CD4-positive, alpha-beta T cell (primary cell): ENCODE measurements at places on chromosomes 2 and 18.
A peak's percentile ranks its signal among the peaks of the same experiment; 100 is the strongest.

GRCh38 chr2:123864416-123864815 lies 160.7 kb upstream of the CNTNAP5 start:
- DNase-seq, result no peak
- H3K4me3 ChIP-seq, result no peak overlapping the region
- no peaks in the 10 kb centered on the region for H3K27me3 ChIP-seq
- no peak overlapping the region for H3K27ac ChIP-seq

DNA sequence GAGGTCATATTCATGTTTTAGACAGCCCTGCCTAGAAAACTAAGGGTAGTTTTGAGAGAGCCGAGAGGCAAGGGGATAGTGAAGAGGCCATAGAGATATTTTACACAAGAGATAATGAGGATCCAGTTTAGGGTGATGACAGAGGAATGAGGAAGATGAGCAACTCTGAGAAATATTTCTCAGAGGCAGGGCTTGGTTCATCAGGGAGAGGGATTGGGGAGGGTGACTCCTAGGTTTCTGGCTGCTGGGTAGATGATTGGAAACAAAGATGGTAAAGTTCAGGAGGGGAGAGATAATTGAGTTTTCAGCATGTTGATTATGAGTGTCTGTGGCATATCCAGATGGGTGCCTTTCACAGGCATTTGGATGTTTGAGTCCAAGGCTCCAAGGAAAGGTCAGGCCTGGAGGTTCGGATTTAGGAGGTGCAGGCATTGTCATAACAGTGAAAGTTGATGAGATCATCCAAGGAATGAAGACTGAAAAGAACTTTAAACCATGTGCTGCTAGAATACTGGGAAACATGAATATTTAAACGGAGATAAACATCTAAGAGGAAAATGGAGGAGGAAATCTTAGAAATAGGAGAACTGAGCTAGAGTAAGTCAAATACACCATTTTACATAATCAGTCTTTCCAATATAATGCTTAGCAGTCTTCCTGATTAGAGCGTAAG lies 7.4 kb downstream of the MYL12B start:
- no peak overlapping the region for H3K4me3 ChIP-seq
- H3K4me1 ChIP-seq, result peaks cover 41% of the 10 kb centered on the region

DNA sequence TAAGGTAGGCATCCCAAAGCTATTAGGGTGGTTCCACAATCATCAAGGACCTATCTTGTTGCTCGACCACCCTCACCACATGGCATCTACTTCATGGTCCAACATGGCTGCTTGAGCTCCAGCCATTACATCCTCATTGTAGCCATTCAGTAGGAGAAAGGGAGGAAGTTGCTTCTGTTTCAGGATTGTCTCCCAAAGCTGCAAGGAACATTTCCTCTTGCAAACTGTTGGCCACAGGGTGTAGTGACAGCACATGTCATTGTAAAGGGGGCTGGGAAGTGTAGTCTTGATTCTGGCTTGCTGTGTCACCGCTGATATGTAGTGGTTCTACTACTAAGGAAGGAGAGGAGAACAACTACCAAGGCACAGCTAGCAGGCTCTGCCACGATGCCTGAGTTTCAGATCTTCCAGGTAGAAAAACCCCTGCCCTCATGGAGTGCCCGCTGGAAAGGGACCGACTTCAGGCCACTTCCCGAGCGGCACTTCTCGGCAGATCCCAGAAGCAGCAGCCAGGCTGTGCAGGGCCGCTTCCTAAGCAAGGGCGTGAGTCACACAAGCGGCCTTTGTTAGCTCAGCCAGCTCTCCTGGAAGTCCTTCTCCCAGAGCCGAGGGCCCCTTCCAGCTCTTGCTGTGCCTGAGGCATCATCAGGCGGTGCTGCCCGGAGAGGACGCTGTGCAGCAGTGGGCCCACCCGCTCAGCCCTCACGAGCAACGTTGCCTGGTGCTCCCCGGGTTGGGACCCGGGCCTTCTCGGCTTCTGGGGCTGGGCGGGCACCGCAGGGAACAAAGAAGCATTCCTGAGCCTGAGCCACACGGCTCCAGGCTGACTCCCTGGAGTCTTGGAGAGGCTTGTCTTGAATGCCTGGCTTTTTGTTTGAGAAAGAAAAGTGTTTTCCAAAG lies 58.2 kb downstream of the HS6ST1 start:
- no peaks in the 10 kb centered on the region for H3K36me3 ChIP-seq
- no peak overlapping the region for H3K4me3 ChIP-seq
- H3K4me1 ChIP-seq, result no peaks in the 10 kb centered on the region
- no peak for DNase-seq

- peaks cover 16% of the 10 kb centered on the region for H3K36me3 ChIP-seq
- no peaks in the 10 kb centered on the region for H3K27me3 ChIP-seq
- peaks cover 8% of the 10 kb centered on the region for H3K4me1 ChIP-seq
- H3K27ac ChIP-seq, result no peak overlapping the region
- DNase-seq, result no peak
Measured at GRCh38 chr2:196130039-196130825, 41.1 kb downstream of the STK17B start.

- peaks cover 2% of the 10 kb centered on the region for H3K27me3 ChIP-seq
- H3K4me1 ChIP-seq, result peaks cover 5% of the 10 kb centered on the region
- H3K36me3 ChIP-seq, result no peaks in the 10 kb centered on the region
- H3K4me3 ChIP-seq, result no peak overlapping the region
- no peak overlapping the region for H3K27ac ChIP-seq
Measured at GRCh38 chr18:76708071-76708721, 114.2 kb upstream of the ZNF236 start.

DNA sequence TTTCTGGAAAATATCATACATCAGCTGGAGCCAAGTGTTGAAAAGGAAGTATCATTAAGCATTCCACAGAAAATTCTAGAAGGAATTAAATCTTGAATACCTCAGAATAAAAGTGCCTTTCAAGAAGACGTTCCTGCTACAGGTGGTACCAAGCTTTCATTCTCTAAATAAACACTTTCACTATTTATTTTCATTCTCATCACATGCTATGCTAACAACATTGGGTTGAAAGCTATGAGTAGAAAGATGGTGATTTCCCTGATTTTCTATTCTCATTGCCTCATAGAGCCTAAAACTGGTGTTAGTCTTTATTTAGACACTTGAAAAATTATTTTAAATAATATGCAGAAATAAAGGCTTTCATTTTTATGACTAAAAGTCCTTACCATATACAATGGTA lies 324.7 kb downstream of the LRP1B start:
- no peak overlapping the region for H3K27ac ChIP-seq
- H3K4me3 ChIP-seq, result no peak overlapping the region
- H3K4me1 ChIP-seq, result no peaks in the 10 kb centered on the region
- no peak for DNase-seq
- H3K36me3 ChIP-seq, result no peaks in the 10 kb centered on the region

DNA sequence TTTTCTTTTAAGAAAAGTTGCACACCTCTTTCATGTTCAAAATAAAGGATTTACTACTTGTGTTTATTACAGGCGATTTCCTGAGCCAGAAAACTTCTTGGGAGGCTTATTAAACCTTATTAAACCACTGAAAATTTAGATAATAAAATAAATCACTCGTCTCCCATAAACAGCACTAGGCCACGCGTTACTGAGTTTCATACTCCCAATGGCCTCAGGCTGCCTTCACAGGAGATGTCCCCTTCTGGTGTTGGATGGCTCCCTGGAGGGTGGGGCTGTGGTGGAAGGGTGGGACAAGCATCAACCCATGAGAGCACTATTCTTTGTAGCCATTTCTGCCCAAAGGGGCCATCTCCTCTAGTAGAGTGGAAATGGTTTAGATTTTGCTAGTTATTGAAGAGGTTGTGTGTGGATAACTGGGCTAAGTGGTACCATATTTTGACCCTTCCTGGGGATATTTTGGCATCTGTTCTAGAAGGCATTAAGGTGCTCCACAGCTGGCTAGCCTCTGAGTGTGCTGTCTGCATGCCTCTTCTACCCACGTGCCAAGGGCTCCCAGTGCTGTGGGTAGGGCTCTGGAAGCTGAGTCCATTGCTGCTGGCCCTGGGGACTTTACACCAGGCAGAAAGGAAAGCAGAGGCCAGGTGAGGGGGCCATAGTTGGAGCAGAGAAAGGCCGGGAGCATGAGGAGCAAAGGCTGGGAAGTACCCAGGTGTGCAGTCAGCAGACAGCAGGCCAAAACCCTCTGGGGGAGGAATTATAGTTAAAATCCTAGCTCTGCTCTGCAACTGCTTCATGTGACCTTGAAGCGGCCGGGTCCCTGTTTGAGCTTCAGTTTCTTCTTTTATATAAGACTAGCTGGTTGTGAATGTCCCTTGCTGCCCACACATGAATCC lies 121.7 kb upstream of the SMAD2 start:
- H3K36me3 ChIP-seq, result no peaks in the 10 kb centered on the region
- no peak overlapping the region for H3K27ac ChIP-seq
- H3K27me3 ChIP-seq, result peaks cover 19% of the 10 kb centered on the region
- H3K4me3 ChIP-seq, result no peak overlapping the region
- DNase-seq, result no peak
- H3K4me1 ChIP-seq, result no peaks in the 10 kb centered on the region

DNA sequence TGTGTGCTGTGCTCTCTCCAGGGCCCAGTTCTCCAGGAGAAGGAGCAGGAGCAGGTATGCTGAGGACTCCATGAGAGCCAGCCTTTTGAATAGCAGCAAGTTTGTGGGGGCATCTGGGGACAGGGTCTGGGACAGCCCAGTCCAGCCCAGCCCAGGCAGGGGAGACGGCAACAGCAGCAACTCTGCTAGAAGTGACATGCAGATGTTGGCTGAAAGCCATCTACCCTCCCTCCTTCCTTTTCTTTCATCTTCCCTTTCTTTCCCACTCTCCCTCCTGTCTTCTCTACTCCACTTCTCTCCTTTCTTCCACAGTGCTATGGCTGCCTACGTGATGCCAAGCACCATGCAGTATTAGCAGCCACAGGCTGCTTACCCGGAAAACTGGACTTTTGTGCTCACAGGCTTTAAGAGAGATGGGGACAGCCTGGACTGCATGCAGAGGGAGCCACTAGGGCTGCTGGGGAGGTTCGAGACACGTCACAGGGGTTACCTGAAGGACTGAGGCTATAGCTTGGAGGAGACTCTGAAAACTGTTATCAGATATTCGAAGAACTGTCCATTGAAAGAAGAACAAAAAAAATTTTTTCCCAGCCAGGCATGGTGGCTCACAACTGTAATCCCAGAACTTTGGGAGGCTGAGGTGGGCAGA lies 23.8 kb upstream of the YWHAQ start:
- H3K4me1 ChIP-seq, result peaks cover 31% of the 10 kb centered on the region
- H3K27me3 ChIP-seq, result no peaks in the 10 kb centered on the region
- no peak overlapping the region for H3K4me3 ChIP-seq
- no peak overlapping the region for H3K27ac ChIP-seq
- DNase-seq, result no peak
- no peaks in the 10 kb centered on the region for H3K36me3 ChIP-seq

- peaks cover 9% of the 10 kb centered on the region for H3K27me3 ChIP-seq
- no peak overlapping the region for H3K4me3 ChIP-seq
- no peak overlapping the region for H3K27ac ChIP-seq
- H3K36me3 ChIP-seq, result no peaks in the 10 kb centered on the region
- H3K4me1 ChIP-seq, result no peaks in the 10 kb centered on the region
Measured at GRCh38 chr18:505483-506122, 5.1 kb upstream of the COLEC12 start.

- no peaks in the 10 kb centered on the region for H3K36me3 ChIP-seq
- no peak overlapping the region for H3K27ac ChIP-seq
- DNase-seq, result no peak
- peaks cover 26% of the 10 kb centered on the region for H3K4me1 ChIP-seq
- no peaks in the 10 kb centered on the region for H3K27me3 ChIP-seq
Measured at GRCh38 chr2:238423561-238424312, 3.0 kb upstream of the ASB1 start.

GRCh38 chr2:212021947-212022346 lies 516.7 kb downstream of the ERBB4 start:
- H3K27ac ChIP-seq, result no peak overlapping the region
- no peak for DNase-seq
- no peaks in the 10 kb centered on the region for H3K4me1 ChIP-seq
- no peaks in the 10 kb centered on the region for H3K36me3 ChIP-seq
- no peaks in the 10 kb centered on the region for H3K27me3 ChIP-seq
- H3K4me3 ChIP-seq, result no peak overlapping the region

DNA sequence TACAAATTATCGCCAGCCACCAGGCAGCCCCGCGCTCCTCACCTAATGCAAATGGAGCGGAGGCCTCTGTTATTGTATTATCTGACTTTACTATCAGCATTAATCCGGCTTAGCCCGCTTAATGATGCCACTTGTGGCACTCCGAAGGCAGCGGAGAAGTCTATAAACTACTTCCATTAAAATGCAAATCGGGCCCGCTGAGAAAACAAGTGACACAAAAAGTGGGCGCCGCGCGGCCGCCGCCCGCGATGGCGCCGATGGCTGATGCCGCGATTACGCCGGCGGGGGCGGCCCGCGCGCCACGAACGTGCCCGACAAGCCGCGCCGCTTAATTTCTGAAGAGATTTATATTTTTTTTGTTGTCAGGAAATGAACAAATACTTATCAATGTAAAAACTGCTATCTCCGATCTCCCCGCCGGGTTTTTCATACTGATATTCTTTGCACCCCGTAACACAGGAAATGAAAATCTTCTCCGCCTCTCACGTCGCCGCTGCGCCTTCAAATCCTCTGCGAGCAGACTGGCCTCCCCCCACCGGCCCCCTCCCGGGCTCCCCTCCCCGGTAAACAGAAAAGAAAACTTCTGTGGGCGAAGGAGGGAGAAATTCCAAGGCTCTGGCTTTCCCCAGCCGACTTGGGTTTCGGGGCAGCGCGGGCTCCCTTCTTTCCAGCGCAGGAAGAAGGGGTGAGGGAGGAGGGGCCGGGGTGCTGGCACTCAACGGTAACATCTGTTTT lies 221.8 kb downstream of the INSIG2 start:
- peak overlapping the region; percentile 93 for H3K27ac ChIP-seq
- no peaks in the 10 kb centered on the region for H3K36me3 ChIP-seq
- peak overlapping the region; percentile 74 for H3K4me3 ChIP-seq
- DNase-seq, result peak; percentile 51
- H3K4me1 ChIP-seq, result peaks cover 19% of the 10 kb centered on the region

- peaks cover 52% of the 10 kb centered on the region for H3K4me1 ChIP-seq
- peaks cover 37% of the 10 kb centered on the region for H3K36me3 ChIP-seq
- H3K27me3 ChIP-seq, result no peaks in the 10 kb centered on the region
- H3K4me3 ChIP-seq, result no peak overlapping the region
Measured at GRCh38 chr2:73931531-73932500, 5.1 kb downstream of the DGUOK start.

GRCh38 chr2:238600506-238601432 lies 174.0 kb downstream of the ASB1 start:
- peaks cover 10% of the 10 kb centered on the region for H3K27me3 ChIP-seq
- no peak overlapping the region for H3K4me3 ChIP-seq
- H3K27ac ChIP-seq, result no peak overlapping the region
- H3K36me3 ChIP-seq, result no peaks in the 10 kb centered on the region
- no peak for DNase-seq
- H3K4me1 ChIP-seq, result no peaks in the 10 kb centered on the region

DNA sequence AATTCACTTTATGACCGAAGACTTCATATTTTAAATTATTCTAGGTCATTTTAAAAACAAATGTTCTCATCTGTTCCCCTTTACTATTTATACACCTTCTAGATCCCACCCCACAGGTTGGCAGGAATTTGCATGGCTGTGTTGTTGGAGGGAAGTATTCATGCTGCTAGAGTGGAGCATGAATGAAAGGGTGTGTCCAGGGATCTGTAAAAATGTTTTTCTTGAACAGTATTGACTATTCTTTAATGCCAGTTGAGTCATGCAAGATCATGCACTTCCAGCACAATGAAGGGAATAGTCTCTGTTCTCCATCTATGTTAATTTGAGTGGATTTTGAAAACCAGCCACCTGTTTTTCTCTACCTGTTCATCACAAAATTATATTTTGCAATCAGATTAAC lies 52.0 kb upstream of the COL3A1 start:
- DNase-seq, result no peak
- H3K27ac ChIP-seq, result no peak overlapping the region
